ENCODE measurements at places on chromosomes 16 and 17.

GRCh38 chr17:17748179-17748578 is 66.9 kb downstream of the RAI1 start:
- no peak for DNase-seq

GRCh38 chr17:81888988-81889595 is 2.3 kb downstream of the ALYREF start:
- DNase-seq = no peak

DNA sequence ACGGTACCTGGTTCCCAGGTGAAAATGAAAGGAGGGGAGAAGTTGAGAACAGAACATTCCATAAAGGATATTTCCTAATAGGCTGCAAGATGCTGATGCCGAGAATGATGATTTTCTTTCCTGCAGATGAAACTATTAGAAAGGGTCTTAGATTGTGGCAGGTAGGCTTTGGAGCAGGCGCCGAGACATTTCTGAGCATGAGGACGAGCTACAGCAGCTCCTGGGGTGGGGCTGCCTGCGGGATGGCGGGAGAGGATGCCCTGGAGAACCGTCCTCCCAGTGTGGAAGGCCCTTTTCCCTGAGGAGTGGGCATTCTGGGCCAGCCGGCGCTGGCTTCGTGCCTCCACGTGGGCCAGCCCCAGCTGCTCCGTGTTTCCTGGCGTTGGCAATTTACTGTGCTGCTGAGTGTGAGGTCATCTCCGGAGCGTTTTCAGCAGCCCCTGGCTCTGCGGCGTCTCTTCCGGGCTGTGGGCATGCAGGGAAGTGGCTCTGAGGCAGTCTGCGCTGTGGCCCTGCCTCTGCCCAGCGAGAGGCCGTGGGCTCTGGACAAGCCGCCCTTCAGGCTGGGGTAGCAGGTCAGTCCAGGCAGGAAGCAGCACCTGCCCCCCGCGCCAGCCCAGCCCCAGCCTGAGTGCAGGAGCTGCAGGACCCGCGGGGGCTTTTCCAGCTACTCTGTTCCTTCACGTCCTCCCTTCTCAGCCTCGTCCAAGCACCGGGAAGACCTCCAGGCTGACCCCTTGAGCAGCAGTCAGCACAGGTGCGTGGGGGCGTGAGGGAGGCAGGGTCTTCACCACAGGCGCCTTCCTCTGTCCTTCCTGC is 12.2 kb downstream of the ENGASE start:
- DNase-seq = no peak

DNA sequence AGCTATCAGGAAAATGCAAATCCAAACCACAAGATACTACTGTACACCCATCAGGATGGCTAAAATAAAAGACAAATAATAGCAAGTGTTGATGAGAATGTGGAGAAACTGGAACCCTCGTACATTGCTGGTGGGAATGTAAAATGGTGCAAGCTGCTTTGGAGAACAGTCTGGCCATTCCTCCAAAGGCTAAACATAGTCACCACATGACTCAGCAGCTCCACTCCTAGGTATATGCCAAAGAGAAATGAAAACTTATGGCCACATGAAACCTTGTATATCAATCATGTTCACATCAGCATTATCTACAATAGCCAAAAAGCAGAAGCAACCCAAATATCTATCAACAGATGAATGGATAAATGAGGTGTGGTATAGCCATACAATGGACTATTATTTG is 28.5 kb downstream of the VAC14 start:
- no peak for DNase-seq

- no peak for DNase-seq
Measured at GRCh38 chr17:40953881-40954280, 12.9 kb downstream of the KRT39 start.

GRCh38 chr17:2701161-2701995 is 10.2 kb downstream of the CLUH start:
- no peak for DNase-seq

- no peak for DNase-seq
Measured at GRCh38 chr16:27097800-27098230, 31.1 kb downstream of the C16orf82 start.

DNA sequence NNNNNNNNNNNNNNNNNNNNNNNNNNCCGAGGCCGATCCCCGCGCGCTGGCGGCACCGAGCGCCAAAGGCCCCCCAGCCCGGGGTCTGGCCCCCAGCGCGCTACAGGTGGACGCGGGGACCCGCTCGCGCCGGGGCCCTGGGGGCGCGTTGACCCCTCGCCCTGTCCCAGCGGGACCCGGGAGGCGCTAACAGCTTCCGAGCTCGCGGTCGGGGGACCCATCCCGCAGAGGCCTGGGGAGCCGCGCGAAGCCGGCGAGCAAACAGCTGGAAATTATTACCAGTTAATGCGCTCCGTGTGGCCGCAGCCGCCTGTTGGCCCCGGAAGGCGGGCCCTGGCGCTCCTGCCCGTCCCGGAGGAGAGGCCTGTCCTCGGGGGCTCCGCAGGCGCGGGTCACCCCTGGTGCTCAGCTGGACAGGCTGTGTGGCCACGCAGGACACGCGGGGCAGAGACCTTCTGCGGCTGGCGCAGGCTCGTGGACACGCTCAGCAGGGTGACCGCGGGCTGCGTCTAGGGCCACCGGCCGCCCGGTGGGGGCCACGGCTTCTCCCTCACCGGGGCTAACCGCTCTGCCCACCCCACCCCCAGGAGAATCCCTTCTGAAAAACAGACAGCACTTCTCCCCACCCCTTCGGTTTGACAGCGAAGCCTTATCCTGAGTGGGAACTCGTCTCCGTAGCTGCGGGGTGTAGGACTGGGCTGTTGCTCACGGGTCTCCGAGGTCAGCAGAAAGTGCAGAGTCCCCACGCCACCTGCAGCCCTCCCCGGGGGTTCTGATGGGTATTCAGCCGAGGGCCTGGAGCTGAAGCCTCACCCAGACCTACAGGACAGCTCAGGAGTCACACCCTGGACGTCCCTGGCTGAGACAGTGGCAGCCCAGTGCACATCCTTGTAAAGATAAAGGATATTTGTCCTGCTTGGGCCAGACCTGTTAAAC is 138.7 kb upstream of the RPH3AL start:
- no peak for DNase-seq

DNA sequence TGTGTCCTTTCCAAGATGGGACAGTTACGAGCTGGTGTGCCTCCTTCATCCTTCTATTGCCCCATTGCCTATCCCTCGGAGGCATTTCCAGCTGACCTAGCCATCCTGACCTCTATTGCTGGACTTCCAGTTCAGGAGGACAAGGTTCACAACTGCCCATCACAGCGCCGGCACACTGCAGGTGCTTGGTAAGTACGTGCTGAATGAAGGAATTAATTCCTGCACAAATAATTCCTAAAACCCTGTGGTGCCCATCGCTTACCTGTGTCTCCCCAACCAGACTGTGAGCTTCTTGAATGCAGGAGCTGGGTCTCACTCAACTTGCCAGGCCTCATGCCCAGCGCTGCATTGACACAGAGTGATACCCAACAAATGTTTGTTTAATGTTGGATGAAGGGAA is 13.0 kb downstream of the ALOX15B start:
- DNase-seq = no peak

- DNase-seq = peak; percentile 99
Measured at GRCh38 chr17:44348234-44348987, 3.3 kb downstream of the GRN start.

DNA sequence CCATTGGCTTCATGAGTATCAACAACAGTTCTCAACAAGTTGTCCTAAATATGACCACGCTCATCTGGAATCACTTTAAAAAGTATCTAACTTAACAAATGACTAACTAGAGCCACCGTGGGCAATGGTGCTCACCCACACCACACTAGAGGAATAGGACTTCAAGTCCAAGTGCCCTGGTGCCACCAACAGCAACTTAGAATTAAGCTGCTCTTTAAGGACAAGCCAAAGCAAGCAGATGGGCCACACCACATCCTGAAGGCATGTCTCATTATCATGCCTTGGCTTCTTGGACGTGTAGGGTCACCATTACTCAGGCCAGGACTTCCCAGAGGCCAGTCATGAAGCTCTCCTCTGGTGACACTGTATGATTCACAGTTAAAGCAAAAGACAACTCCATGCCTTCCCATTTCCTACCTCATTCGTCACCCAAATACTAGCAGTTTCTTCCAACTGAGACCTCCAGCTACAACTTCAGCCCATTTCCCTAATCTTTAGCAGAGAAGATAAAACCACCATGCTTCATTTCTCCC is 9.4 kb upstream of the SLC6A4 start:
- DNase-seq = no peak

GRCh38 chr16:57690782-57691471 is 3.7 kb upstream of the DRC7 start:
- DNase-seq = peak; percentile 20

GRCh38 chr17:72266112-72266775 is 145.4 kb downstream of the SOX9 start:
- no peak for DNase-seq

DNA sequence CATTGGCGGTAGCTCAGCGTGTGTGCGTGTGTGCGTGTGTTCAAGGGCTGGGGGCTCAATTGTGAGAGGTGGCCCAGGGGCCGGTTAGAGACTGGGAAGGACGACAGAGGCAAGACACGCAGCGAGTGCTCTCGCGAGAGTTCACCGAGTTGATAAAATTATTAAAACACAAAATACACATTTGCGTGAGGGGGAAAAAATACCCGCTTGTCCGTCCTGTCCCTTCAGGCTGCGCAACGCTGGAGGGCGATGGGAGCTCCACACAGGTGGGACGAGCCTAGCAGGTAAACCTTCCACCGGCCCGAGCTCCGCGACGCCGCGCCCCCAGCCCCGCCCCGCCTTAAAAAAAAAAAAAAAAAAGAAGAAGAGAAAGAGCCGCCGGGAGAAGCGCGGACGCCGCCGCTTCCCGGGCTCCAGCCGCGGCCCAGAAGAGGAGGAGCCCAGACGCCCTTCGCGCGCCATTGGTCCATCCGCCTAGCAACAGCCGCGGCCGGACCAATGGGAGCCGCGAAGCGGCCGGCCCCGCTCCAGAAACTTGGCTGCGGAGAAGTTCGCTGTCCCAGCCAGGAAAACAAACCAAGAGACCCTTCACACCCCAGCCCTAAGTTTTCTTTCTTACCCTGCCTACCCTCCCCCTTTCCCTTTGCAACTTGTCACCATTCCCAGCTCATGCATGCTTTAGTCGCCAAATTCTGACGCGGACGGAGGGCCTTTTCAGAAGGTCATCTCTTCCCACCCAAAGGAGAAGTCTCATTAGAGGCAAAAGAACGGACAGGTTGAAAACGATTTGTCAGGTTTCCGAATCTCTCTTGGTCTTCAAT is 169.9 kb upstream of the MAF start:
- DNase-seq = peak; percentile 83

DNA sequence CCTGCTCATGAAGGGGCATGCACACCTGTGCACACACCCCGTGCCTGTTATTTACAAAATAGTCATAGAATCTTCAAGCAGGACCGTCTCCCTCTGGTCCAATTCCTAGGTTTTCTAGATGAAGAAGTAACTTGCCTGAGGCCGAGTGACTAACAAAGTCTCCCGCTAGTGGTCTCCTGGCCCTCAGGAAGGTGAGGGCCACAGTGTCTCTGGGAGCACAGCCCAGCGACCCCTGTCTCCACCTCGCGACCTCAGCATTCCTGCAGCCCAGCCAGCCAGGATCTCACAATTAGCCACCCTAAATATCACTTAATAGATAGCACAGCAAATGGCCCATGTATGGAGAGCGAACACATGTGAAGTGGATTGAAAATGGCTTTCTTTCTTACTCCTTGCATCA is 30.5 kb upstream of the CACNG1 start:
- no peak for DNase-seq

DNA sequence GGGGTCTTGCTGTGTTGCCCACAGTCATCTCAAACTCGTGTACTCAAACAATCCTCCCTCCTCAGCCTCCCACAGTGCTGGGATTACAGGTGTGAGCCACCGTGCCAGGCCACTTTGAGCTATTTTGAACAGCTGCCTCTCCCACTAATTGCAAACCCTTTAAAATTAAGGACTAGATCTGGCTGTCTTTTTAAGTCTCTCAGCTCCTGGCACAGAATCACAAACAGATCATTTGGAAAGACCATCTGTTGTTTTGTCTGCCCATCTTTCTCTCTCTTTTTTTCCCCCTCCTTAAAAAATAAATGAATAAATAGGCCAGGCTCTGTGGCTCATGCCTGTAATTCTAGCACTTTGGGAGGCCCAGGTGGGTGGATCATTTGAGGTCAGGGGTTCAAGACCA is 10.9 kb upstream of the STAT3 start:
- DNase-seq = no peak

DNA sequence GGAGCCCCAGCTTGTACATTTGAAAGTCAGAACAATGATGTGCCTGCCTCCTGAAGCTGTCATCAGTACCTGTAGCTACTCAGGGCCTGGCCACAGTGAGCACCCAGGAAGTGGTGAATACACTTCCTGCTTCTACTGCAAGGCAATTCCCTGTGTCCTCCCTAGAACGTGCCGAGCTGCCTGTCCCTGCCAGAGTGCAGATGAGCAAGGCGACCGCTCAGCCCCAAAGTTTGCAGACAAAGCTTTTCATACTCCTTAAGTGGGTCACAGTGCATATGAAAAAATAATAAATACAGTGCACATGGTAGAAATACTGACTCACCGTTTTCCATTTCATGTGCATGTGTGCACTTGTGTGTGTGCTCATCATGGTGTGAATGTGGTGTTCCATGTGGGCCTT is 77.3 kb downstream of the MPRIP start:
- DNase-seq = no peak

DNA sequence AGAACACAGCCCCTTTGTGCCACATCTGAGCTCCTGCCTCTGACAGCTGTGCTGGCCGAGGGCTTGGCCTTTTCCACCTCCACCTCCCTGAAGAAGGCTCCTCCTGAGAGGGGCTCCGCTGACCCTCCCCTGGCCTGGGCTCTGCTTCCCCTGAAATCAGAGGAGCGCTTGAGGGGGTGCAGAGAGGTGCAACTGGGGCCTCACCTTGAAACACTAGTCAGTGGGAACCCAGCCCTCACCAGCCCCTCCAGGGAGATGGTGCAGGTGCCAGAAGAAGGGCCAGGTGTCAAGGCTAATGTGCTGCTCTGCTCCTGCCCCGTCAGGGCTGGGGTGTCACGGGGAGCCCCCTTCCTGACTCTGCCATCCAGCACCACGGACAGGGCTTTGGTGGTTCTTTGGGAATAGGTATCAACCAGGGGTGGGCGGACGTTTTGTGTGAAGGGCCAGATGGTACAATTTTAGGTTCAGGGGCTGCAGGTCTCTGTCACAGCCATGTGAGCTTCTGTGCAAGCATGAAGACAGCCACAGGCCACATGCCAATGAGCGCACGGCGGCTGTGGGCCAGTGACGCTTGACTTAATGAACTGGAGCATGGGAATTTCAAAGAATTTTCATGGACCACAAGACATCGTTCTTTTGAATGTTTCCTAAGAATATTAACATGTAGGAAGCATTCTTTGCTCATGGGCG is 2.1 kb upstream of the ZG16B start:
- no peak for DNase-seq

- DNase-seq = no peak
Measured at GRCh38 chr16:59991171-59991570, 1257.1 kb upstream of the GOT2 start.

DNA sequence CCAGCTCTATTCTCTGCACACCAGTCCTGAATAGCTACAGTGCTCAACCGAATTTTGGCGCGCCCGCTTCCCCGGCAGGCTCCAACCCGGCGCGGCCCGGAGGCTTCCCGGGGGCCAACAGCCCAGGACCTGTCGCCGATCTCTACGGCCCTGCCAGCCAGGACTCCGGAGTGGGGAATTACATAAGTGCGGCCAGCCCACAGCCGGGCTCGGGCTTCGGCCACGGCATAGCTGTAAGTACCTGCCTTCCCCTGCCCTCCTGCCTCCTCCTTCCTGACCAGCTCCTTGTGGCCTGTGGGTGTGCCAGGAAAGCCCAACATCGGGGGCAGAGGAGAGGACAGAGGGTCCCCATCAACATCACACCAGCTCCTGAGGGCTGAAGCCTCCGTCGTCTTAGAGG is 70.2 kb downstream of the CCDC182 start:
- no peak for DNase-seq

All from MV-4-11 (cell line).